ENCODE measurements at places on chromosomes 1 and 21.
A peak's percentile ranks its signal among the peaks of the same experiment; 100 is the strongest.

GRCh38 chr1:214009423-214010196 lies 21.8 kb downstream of the PROX1 start:
- DNase-seq = no peak

GRCh38 chr1:116219651-116220434 lies 108.6 kb downstream of the MAB21L3 start:
- DNase-seq = no peak

GRCh38 chr1:58162952-58163550 lies 383.5 kb downstream of the OMA1 start:
- DNase-seq = peak; percentile 14

DNA sequence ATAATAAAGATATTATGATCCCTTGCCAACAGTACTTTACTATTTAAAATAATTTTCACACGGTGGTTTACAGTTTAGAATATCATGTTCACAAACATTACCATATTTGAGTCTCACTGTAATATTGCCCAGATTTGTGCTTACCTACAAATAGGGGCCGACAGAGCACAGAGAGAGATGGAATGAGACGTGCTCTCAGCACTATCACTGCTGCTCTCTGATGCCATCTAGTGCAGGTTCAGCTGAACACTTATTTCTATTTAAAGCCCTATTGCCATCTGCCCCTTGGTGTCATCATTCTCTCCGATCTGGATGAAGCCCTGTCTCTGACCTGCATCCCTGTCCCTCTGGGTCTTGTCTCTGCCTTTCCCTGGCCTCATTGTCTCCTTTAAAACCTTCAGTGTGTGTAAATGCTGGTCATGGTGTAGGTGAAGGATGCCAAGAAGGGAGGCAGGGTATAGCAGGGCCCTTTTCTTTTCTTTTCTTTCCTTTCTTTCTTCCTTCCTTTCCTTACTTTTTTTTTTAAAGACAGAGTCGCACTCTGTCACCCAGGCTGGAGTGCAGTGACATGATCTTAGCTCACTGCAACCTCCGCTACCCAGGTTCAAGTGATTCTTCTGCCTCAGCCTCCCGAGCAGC lies 6.9 kb upstream of the GPATCH4 start:
- DNase-seq = no peak

- DNase-seq = no peak
Observed at GRCh38 chr1:149923626-149924025, 4.0 kb downstream of the SF3B4 start.

DNA sequence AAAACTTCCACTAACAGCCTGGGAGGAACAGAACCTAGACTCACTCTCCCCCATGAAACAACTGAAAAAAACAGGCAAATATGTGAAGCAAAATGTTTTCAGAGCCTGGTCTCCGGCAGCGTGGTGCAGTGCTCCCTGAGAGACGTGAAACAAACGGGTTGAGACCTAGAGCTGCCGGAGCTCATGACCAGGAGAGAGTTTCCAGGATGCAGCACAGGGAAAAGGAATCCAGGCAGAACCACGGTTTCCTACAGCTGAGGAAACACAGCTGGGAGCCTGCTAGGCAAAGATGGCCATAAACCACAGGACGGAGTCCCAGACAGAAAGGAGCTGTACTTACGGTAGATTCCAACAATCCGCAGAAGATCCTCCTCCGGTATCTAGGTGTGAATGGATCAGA lies 20.2 kb upstream of the SLC19A1 start:
- no peak for DNase-seq

DNA sequence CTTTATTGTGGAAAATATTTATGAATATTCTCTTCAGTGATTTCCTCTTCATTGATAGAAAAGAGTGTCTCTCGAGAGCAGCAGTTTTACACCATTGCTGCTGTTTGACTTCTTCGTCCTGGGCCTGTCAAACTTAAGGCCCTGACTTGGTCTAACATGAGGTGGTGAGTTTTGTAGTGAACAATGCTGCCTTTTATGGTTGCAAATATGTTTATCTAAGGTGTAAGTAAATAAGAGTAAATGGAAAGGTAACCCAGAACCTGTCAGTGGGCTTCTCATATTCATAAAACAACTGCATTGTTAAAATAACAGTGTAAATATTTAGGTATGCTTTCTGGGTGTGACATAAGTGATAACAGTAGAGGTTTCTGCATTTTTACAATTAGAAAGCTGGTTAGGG lies 62.8 kb upstream of the SCCPDH start:
- DNase-seq = no peak

DNA sequence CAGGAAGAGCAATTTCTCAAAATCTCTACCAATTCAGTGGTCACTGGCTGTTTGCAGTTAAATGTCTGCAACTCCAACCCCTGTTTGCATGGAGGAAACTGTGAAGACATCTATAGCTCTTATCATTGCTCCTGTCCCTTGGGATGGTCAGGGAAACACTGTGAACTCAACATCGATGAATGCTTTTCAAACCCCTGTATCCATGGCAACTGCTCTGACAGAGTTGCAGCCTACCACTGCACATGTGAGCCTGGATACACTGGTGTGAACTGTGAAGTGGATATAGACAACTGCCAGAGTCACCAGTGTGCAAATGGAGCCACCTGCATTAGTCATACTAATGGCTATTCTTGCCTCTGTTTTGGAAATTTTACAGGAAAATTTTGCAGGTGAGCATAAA lies 167.2 kb downstream of the CRB1 start:
- no peak for DNase-seq

- no peak for DNase-seq
Observed at GRCh38 chr1:41493117-41493536, 8.6 kb upstream of the EDN2 start.

GRCh38 chr1:107510347-107510746 lies 369.5 kb downstream of the NTNG1 start:
- no peak for DNase-seq

Measured in SK-N-MC (cell line).